Stimulated activated CD4-positive, alpha-beta T cell treated with anti-CD3 and anti-CD28 coated beads, Interleukin-2, amount 100 ng/mL, for 4 hours (primary cell): ENCODE measurements at places on chromosomes 2 and 18.
A peak's percentile ranks its signal among the peaks of the same experiment; 100 is the strongest.

- peak; percentile 61 for DNase-seq
Observed at GRCh38 chr2:73984203-73984921, at the start of gene TET3. TET3 (plus strand) TSS chr2:73984910; CDS start chr2:73986404, 1,494 bp downstream.

DNA sequence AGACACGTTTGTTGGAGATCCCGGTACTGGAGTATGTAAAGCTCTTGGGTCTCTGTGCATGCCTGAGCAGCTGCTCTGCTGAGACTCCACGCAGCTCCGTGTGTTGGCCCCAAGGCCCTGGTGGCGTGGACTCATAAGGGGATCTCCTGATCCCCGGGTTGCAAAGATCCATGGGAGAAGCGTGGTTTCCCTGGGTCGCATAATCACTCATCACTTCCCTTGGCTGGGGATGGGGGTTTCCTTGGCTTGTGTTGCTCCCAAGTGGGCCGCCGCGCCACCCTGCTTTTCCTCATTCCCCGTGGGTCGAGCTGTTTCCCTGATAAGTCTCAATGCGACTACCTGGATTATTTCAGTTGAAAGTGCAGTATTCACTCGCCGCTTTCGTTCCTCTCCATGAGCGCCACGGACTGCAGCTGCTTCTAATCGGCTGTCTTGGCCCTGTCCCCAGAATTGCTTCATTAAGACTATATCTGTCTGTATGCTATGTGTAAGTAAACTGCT, 76.0 kb downstream of the EPC2 start:
- DNase-seq = no peak

DNA sequence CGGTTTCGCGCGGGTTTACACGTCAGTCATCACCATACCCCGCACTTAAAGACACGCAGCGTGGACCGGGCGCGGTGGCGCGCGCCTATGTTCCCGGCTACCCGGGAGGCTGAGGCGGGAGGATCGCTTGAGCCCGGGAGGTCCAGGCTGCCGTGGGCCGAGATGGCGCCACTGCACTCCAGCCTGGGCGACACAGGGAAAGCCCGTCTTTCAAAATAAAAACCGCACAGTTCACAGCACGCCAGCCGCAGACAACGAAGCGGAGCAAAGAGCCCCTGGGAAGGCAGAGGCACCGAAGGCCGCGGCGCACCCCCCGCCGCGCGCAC, 328 bp downstream of the DTYMK start:
- no peak for DNase-seq

DNA sequence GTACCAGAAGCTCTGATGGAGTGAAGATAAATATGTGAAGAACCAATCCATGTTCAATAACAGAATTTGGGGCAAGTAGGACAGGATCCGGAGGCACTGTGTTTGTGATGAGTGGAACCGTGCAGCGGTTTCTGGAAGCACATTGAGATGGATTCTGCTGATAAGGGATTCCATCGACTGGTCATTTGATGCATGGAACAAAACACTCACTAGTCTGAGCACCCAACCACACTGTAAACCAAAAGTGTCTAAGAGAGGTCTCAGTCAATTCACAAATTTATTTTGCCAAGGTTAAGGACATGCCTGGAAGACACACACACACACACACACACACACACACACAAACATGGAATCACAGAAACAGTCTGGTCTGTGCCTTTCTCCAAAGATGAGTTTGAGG, 459.5 kb downstream of the FBXO15 start:
- no peak for DNase-seq

GRCh38 chr2:150878356-150878755, 383.3 kb downstream of the RBM43 start:
- DNase-seq = no peak

DNA sequence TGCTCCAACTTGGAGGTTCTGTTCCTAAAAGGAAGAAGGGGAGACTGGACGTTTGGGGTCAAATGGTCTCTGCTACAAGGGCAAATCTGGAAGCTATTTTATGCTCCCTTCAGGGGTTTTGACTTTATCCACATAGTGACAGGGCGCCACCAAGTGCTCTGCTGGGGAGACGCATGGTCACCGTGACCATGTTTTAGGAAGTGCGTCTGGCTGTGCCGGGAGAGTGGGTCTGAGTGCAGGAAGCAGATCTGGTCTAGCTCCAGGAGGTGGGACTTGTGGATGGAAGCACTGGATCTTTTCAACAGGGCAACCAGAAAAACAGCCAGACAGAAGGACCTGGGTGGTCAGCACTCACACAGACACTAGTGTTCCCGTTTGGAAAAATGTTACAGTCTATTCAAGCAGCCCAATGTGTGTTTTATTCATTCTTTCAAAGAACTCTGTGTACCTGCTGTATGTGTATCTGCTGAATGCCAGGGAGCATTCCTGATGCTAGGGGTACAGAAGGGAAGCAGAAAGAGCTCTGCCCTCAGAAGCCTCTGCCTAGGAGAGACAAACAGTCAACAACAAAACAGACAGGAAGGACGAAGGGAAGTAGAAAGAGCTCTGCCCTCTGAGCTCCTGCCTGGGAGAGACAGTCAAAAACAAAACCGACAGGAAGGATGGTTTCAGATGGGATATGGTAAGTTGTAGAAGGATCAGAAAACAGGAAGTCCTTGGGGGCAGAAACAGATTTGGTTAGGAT, 14.3 kb downstream of the IMPA2 start:
- DNase-seq = peak; percentile 29
